ENCODE measurements at places on chromosomes 1 and 21. TPM values are rescaled to one million over a fixed set of nuclear protein-coding genes. Genes with fewer than 3 reads are reported as not detected.
A peak's percentile ranks its signal among the peaks of the same experiment; 100 is the strongest.

- no peak for DNase-seq
Measured at GRCh38 chr1:191615101-191615821, 543.0 kb upstream of the RGS18 start.

GRCh38 chr1:45009956-45010854 lies 919 bp downstream of the HECTD3 start:
- peak; percentile 82 for DNase-seq

- DNase-seq, result no peak
Measured at GRCh38 chr1:119975006-119975405, 78.7 kb upstream of the ADAM30 start.

DNA sequence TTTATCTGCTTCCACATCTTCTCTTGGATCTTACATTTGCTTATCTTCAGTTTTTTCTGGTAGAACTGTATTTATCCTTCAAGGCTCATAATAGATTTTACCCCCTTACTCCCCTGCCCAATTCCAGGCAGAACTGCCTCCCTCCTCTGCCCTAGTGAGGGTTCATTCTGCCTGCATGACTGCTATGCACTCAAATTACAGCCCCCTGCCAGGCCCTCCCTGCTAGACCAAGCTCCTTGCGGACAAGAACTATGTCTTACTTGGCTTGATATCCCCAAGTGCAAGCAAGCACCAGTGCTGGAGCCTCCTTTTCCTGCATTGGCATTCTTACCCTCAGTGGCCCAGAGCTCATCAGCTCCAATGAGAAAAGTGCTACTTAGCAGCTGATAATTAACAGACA lies 18.1 kb downstream of the MAPKAPK2 start:
- DNase-seq, result no peak

DNA sequence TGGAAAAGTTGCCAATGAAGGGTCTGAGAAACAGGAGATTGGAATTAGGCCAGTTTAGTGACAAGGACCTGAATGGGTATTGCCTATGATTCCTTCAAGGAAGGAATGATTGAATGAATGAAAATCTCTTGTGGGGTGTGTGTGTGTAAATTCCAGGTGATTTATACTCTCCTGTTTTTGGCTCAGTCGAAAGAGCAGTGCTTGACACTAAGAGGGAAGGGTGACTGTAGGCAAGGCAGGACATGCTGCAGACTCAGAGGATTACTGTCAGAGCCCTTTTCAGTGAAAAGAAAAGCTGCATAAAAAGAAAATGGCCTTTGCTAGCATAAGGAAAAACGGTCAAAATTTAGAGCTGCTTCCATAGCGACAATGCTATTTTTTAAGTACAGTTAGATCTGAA lies 30.1 kb downstream of the C1orf21 start:
- no peak for DNase-seq

DNA sequence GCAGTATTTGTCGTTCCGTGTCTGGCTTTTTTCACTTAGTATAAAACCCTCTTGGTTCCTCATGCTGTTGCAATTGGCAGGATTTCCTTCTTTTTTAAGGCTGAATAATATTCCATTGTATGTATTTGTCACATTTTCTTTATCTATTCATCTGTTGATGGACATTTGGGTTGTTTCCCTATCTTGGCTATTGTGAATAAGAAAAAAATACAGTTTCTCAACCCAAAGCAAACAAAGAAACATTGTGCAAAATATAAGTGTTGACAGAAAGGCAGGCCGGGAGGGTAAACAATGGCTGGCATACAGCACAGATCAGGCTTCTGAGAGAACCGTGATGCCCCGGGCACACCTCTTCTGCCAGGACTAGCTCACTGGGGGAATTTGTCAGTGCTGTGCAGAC lies 26.9 kb downstream of the NENF start:
- DNase-seq, result no peak

GRCh38 chr1:202791077-202791747 lies 17.0 kb downstream of the KDM5B start:
- no peak for DNase-seq

- DNase-seq, result no peak
Measured at GRCh38 chr1:160007577-160008200, 24.1 kb downstream of the PIGM start.

DNA sequence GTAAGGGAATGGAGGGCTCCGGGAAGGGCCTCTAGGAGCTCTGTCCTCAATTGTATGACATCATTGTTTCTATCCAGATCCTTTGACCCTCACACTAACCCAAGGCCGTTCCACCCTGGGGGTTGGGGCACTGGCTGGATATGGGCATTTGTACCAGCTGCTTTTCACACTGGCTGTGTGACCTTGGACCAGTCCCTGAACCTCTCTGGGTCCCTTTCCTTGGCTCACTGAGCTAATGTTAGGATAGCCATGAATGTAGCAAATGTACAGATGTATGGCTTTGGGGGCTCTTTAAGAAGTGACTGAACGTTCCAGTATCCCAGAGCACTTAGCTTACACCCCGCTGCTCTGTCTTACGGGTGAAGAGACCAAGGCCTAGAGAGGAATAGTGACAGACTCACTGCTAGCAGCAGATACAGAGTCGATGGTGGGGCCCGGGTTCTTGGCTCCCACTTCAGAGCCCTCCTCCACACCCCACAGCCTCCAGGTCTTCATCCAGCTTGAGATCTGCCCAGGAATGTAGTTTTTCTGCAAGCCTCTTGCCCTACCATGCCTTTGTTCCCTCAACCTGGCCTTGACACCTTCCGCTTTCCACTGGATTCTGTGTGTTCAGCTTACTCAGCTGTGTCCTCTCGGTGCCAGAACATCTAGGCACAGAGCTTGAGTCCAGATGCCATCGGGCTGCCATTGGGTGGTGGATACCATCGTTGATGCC lies 14.6 kb upstream of the UBL4B start:
- no peak for DNase-seq

- no peak for DNase-seq
Measured at GRCh38 chr1:70061231-70061630, 144.1 kb downstream of the LRRC40 start.

GRCh38 chr1:235320521-235321179 lies 7.3 kb downstream of the ARID4B start:
- no peak for DNase-seq

GRCh38 chr1:70072231-70072751 lies 133.1 kb downstream of the LRRC40 start:
- no peak for DNase-seq

DNA sequence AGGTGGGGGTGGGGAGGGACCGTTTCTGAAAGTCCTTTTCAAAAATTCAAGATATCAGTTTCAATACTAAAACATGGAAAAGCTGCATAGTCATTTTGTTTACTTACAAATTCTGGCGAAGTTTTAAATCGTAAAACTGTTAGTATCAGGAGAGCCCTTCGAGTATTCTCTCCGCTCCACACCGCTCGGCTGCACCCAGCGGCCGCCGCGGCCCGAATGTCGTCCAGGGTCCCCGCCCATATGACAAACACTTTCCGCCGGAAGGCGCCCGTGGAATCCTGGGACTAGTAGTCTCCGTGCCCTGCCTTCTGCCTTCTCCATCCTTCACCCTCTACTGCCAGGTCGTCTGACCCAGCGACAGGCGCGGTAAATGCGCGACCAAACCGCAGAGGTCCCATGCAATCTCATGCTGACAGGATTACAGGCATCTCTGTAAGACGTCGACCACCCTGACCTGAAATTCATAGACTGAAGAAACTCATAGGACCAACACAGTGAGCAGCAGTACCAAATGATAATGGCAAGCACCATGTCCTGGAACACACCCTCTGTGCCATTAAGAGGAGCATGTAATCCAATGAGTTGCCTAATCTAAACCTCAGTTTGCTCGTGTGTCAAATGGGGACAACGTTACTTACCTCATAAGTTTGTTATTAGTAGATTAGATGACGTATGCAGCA lies at the start of gene TOR1AIP2:
Gene TOR1AIP2, minus strand, starts transcription at position 218 of the 680 bp plus-strand sequence. CDS start 25,138 bp downstream, outside the sequence.
- DNase-seq, result peak; percentile 98

- no peak for DNase-seq
Measured at GRCh38 chr1:93617670-93618499, 63.8 kb downstream of the BCAR3 start.

DNA sequence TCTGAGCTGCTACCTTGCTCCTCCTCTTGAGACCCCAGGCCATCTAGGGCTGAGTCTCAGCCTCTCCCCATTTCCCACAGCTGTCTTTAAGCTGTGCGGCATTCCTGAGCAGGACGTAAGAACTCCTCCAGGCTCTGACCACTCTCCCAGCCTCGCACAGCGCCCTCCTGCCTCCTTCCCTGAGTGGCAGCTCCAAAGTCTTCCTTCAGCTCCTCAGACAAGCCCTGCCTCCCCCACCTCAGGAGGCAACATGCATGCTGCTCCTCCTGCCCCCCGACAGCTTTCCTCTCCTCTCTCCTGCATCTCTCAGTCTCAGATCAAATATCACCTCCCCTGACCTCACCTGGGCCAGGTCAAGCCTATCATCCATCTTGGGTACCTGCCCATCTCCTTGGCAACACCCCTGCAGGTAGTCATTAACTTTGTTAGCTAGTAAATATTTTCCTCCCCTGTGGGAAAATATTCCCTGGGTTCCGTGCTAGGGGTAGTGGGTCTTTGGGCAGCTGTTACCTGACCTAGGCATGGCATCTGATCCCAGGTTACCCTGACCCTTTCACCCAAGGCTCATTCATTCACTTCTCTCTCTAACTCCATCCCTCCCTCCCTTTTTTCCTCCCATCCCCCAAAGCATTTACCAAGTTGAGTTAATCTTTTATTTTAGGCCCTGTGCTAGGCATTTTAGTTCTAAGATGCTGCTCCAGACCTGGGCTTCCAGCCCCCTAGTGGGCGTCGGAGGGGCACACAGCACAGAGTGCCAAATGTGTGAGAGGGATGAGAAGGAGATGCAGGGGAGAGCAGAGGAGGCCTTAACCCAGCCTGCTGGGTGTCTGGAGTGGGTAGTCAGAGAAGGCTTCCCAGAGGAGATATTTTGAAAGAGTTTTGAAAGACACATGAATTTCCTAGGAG lies 419.9 kb downstream of the PTPRU start:
- DNase-seq, result no peak

DNA sequence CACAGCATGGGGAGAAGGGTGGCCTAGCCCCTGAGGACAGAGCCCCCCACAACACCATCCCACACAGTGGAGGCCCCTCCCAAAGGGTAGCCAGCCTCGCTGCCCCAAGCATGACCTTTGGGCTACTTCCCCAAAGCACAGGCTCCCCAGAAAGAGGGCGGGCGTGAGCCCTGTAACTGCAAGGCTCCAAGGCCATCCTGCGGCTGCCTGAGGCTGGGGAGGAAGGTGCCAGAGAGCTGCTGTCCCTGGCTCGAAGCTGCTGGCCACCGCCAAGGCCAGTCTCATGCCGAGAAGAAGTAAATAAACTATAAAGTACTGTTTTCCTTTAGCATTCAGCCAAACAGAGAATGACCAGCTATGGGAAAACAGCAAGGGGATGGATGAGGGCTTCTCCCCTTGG lies 27.5 kb downstream of the UBASH3A start:
- DNase-seq, result no peak

GRCh38 chr1:67517046-67517445 lies 86.8 kb upstream of the SERBP1 start:
- no peak for DNase-seq

- DNase-seq, result no peak
Measured at GRCh38 chr1:113073479-113073950, 517 bp downstream of the LRIG2 start.

DNA sequence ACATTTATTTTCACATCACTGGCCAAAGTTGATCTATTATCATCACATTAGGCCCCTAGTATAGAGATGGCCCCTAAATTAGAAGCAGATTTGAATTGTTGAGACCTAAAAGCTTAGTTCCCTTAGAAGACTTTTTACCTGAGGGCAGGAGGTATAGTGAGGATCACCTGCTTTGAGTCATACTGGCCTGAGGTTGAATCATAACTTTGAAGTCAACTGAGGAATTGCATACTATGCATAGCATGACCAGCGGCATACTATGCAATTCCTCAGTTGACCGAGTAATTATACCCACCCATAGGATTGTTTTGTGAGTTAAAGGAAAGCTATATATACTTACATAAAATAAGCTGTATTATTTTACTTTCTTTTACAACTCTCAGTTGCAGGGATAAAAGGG lies 50.3 kb upstream of the DPH5 start:
- DNase-seq, result no peak

DNA sequence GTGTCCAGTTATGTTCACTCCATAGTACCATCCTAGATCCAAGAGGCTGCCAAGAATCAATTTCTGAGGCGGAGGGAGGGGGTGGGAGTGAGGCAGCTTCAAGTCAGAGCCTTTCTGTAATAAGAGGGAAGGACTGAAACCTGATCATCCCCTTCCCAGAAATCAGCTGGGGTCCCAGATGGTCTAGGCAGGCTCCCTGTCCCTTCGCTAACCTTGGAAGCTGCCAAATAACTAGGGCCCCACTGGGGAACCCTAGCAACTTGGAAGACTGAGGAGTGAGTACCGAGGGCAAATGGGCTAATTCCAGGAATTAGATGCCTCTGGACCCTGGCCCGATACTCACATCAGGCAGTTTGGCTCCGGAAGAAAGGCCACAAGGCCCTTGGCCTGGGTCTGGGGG lies 113.3 kb downstream of the NAV1 start:
- DNase-seq, result no peak

DNA sequence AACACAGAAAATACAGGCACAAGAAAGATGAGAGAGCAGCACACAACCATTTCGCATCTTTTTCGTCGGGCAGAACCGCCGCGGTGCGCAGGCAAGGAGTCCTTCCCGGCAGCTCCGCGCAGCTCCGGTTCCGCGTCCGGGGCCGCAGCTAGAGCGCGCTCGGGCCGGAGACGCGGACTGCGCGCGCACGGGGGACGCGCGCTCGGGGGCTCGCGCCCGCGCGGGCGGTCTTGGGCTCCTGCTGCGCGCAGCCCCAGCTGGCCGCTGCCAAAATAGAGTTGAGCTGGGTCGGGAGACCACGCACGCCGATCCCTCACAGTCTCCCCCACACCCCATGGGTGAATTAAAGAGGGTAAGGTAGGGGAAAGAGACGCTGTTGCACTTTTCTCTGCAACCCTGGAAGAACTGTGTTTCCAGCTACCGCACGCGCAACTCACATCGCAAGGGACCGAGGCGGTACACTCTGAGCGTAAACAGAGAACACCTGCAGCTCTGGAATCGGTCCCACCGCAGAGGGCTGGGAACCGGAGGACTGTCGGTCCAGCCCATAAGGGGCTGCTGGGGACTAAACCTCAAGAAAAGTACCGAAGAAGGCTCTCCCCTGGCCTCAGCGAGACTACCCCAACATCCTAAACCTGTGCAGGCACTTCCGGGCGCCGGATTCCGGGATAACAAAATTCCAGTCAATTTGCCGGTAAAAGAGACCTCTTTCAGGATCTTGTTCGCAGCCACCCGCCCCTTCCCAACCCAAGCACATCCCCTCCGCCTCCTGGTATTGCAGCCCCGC lies 1.7 kb downstream of the NR5A2 start:
- peak; percentile 81 for DNase-seq

Gene LRRC71
- 0.51 TPM for polyA plus RNA-seq

Gene BTF3L4
- 40.2 TPM for polyA plus RNA-seq

Gene GPR37L1
- not detected for polyA plus RNA-seq

Gene SPATA46
- polyA plus RNA-seq, result not detected

Gene OR2AK2
- not detected for polyA plus RNA-seq

Gene CASQ2
- 0.52 TPM for polyA plus RNA-seq

Gene CLDN19
- polyA plus RNA-seq, result not detected
